ELR (cell line): ENCODE measurements at places on chromosomes 7 and 10.

DNA sequence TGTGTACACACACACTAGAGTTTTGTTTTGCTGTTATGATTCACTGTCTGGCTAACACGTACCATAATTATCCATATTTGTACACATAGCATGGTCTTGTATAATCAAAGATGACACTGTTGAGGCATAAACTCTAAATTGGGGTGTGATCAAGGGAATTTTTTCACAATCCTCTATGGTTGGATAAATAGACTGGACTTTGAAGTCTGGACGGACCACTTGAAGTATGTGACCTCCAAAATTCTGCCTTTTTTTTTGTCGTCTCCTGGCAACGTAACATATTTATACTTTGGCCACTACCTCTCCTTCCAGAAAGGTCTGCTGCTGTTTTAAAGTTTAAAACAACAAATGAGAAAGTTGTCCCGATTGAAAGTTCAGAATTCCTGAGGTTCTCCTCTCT, 193.4 kb downstream of the CACNB2 start:
- DNase-seq = no peak

- no peak for DNase-seq
Measured at GRCh38 chr10:132866601-132867381, 75.6 kb downstream of the CFAP46 start.

GRCh38 chr7:122605929-122606328, 93.0 kb downstream of the RNF133 start:
- DNase-seq = no peak

DNA sequence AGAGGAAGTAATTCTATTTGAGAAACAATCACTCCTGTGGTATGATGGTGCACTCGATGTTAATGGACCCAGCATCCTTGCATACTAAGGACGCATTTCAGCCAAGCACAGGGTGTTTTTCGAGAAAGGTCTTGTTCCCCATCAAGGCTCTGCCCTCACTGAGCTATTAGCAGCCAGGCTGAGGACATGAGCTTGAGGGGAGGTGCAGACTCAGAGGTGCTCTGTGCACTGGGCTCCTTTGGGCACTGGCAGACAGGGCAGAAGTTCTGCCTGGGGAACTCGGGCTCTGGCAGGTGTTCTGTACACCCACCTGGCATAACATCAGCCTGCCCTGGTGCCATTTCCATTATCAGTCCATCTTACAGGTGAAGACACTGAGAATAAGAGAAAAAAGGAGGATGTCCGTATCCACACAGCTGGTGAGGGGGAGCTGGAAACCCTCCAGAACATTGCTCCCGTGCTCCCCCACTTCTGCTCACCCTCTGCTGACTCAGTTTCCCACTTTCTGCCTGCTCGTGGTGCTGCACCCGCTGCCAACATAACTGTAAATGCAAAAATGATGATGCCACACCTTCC, 92.7 kb upstream of the RET start:
- no peak for DNase-seq

DNA sequence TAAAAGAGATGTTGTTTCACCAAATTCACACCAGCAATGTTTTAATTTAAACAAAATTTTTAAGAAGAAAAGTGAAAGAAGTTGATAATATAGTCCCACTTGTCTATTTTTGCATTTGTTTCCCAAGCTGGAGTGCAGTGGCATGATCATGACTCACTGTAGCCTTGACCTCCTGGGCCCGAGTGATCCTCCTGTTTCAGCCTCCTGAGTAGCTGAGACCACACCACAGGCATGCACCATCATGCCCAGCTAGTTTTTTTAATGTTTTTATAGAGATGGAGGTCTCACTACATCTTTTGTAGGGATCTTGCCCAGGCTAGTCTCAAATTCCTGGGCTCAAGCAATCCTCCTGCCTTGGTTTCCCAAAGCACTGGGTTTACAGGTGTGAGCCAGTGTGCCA, 14.1 kb upstream of the NDUFA5 start:
- peak; percentile 26 for DNase-seq

DNA sequence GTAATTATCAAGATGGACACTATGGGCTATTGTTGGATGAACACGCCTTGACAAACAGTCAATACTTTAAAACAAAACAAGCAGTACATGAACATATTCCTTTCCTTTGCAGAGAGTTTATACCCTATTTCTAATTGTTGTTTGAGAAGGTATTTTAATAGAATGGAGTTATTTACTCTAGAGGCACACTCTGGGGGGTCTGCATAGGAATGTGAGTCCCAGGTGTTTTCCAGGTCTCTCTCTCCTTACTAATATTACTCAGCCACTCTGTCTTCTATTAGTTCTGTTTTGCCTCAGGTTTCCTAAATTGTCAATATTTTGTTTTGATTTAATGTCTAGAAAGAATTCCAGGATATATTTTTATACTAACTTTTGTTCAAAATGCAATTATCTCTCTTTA, 1091.4 kb downstream of the CNTNAP2 start:
- DNase-seq = no peak

DNA sequence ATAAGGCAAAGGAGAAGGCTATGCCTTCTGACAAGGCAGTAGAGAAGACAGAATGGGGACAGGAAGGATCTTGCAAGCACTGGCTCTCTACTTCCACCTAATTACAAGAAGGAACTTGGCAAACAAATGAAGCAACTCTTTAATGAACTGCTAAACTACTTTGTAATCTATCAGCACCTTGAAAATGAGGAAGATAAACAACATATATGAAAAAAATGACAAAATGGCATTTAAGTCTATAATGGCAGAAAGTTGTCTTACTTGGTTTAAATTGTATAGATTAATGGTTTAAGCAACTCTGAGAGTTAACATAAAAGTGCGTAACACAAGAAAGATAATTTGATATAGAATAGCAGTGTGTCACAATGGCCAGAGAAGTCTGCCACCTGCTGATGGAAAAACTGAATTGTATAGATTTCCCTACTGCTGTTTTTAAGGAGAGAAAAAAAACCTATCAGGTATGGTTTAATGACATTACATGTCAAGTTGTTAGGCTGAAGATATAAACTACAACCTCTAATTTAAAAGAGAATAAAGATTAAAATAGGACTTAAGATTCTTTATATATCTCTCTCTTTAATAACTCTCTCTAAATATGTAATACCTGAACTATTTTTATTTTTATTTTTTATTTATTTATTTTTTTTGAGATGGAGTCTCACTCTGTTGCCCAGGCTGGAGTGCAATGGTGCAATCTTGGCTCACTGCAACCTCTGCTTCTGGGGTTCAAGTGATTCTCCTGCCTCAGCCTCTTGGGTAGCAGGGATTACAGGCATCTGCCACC, 11.8 kb downstream of the NT5C3A start:
- DNase-seq = peak; percentile 70

- DNase-seq = peak; percentile 31
Measured at GRCh38 chr7:96080027-96080426, 241.9 kb downstream of the SLC25A13 start.

DNA sequence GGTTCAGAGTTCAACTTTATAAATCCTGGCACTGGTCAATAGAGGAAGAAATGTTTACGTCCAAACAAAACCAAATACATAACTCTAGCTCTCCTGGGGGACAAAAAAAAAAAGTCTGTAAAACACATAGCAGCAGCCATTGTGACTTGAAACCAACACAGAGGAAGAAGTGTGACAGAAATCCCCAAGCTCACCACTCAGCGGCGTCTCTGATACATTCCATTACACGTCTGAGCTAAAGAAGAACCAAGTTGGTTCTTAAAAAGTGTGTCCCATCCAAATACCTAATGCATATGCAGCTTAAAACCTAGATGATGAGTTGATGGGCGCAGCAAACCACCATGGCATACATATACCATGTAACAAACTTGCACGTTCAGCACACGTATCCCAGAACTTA, 58.3 kb upstream of the NANOS1 start:
- no peak for DNase-seq

DNA sequence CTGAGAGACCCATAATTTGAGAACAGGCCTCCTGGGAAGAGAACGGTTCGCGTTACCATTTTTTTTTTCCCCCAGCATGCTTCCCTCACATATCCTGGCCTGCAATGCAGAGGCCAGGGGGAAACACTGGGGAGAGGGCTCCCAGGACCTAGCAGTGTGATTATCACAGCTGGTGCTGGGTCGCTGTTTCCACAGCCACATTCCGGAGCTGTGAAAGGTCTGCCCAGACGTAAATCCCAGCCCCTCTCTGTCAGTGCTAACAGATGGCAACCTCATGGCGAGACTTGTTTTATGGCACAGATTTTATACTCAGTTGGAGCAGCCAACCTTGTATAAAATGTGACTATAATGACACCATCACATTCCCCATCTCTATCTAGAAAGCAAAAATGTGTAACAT, 150.5 kb downstream of the PLXDC2 start:
- DNase-seq = no peak

DNA sequence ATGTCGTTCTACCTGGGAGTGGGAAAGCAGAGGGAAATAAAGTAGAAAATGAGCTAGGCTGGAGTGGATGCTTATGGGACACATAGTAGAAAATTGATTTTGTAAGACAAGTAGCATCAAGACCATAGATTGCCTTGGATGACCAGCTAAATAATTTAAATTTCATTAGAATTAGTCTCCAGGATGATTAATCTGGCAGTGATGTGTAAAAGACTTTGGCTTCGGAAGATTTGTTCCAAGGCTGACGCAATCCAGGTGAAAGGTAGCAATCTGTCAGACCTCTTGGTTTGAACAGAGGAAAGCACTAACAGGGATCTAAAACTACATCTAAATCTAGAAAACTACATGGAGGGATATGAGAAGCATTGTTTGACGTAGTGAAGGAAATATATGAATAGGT, 236.5 kb downstream of the ARL4A start:
- DNase-seq = peak; percentile 83

- DNase-seq = no peak
Measured at GRCh38 chr7:46492466-46492865, 571.4 kb upstream of the IGFBP3 start.
